Upper lobe of left lung (tissue), 6 donors: ENCODE measurements at places on chromosomes 7 and 10. TPM values are rescaled to one million over a fixed set of nuclear protein-coding genes. Genes with fewer than 3 reads are reported as not detected.
A peak's percentile ranks its signal among the peaks of the same experiment; 100 is the strongest.

Gene PLEKHA8
- total RNA-seq: 19.1 TPM

Gene NEURL1
- total RNA-seq: 0.89 TPM

Gene PRTFDC1
- total RNA-seq: 1.4 TPM

DNA sequence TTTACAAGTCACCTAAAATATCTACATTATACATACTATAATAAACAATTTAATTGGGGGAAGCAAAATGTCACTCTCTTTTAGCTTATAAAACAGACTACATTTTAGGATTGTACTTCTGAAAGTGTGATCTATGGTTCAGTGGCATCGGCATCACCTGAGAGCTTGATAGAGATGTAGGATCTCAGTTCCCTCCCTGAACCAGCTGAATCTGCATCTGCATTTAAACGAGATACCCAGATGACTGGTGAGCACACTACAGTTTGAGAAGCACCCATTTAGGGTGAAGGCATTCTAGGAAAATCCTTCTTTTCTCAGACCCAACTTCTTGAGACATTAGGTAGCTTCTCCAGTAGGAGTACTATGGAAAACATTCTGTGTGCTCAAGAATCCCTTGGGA, 21.5 kb upstream of the SDHAF3 start:
- H3K27me3 ChIP-seq: no peaks in the 10 kb centered on the region
- H3K4me3 ChIP-seq: no peak overlapping the region
- H3K27ac ChIP-seq: no peak overlapping the region
- DNase-seq: no peak
- H3K36me3 ChIP-seq: no peaks in the 10 kb centered on the region

GRCh38 chr7:20241911-20242261, 24.7 kb upstream of the MACC1 start:
- H3K4me3 ChIP-seq: no peak overlapping the region
- no peaks in the 10 kb centered on the region for H3K4me1 ChIP-seq
- no peaks in the 10 kb centered on the region for H3K36me3 ChIP-seq
- no peak overlapping the region for H3K27ac ChIP-seq
- no peak for DNase-seq

DNA sequence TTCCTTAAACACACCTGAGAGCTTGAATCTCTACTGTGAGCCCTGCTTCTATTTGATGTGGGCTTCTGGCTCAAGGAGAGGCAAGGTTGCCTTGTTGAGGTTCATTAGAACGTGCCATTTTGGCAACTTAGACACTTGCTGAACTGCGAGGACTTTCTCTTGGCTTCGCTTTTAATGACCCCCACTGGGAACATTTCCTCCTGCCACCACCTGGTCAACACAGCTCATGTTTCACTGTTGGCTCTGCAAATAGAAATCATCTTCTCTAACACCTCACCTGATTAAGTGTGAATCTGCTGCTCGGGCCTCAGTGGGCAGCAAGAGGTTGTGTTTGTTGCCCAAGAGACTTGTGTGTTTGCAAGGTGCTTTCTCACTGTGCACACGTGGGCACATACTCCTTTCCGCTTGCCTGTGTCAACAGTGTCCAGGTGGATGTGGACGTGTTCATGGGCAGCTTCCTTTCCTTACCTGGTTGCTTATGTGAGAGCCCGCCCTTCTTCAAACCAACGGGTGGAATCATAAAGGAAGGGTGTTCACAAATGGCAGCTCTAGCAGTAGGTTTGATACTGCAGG, 147.0 kb downstream of the NRP1 start:
- no peaks in the 10 kb centered on the region for H3K27me3 ChIP-seq
- peaks cover 3% of the 10 kb centered on the region for H3K36me3 ChIP-seq
- H3K4me1 ChIP-seq: no peaks in the 10 kb centered on the region
- H3K27ac ChIP-seq: no peak overlapping the region
- DNase-seq: no peak

DNA sequence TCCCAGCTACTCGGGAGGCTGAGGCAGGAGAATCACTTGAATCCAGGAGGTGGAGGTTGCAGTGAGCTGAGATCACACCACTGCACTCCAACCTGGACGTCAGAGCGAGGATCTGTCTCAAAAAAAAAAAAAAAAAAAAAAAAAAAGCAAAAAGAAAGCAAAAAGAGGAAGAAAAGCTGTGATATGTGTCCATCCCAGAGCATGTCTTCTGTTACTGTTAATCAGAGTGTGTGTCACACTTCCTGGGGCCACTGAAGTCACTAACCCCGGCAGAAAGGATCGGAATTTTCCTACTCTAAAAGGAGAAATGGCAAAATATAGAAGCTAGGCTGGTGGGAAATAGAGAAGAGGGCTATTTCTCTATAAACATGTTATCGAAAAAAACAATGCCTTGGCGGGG, 11.9 kb downstream of the PIK3AP1 start:
- H3K27ac ChIP-seq: peak overlapping the region; percentile 84
- no peak overlapping the region for H3K4me3 ChIP-seq
- no peaks in the 10 kb centered on the region for H3K27me3 ChIP-seq
- H3K36me3 ChIP-seq: no peaks in the 10 kb centered on the region
- DNase-seq: no peak
- H3K4me1 ChIP-seq: no peaks in the 10 kb centered on the region

- DNase-seq: no peak
- no peaks in the 10 kb centered on the region for H3K4me1 ChIP-seq
- no peaks in the 10 kb centered on the region for H3K27me3 ChIP-seq
- no peak overlapping the region for H3K27ac ChIP-seq
- H3K4me3 ChIP-seq: no peak overlapping the region
Observed at GRCh38 chr10:100128951-100129350, 47.3 kb upstream of the CPN1 start.

- H3K27me3 ChIP-seq: no peaks in the 10 kb centered on the region
- H3K4me1 ChIP-seq: peaks cover 3% of the 10 kb centered on the region
- no peak overlapping the region for H3K4me3 ChIP-seq
- no peaks in the 10 kb centered on the region for H3K36me3 ChIP-seq
- no peak for DNase-seq
Observed at GRCh38 chr7:69078997-69079769, 519.1 kb upstream of the AUTS2 start.

DNA sequence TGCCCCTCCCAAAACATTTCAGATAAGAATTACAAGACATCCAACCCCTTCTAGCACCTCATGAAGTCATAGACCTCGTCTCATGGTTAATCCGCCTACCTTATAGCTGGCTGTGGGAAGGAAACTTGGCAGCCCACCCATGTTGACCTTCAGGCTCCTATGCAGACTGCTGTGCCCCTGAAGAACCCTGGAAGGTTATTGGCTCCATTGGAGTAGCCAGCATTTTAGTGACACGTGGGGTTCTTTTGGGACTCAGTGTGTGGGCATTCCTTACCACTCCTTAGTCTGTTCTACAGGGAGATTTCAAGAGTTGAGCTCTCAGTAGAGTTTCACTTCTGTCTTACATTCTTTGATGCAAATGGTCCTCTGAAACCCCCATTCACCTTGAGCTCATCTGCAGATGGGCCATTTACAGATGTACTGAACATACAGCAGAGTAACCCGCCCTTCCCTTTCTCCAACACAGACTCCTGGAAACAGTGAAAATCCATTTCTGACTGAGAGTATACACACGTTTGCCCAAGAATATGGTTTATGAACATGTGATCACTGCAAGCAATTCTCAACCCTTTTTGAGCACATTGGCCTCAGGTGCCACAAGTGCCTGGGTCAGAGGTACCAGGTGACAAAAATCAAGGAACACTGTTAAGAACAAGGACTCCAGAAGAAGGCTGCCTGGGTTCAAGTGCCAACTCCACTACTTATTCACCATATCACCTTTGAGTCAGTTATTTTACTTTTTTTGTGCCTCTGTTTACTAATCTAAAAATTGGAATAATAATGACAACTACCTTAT, 54.0 kb upstream of the HECW1 start:
- DNase-seq: no peak
- H3K36me3 ChIP-seq: no peaks in the 10 kb centered on the region
- H3K4me1 ChIP-seq: no peaks in the 10 kb centered on the region
- H3K4me3 ChIP-seq: no peak overlapping the region
- no peak overlapping the region for H3K27ac ChIP-seq
- H3K27me3 ChIP-seq: no peaks in the 10 kb centered on the region
